Astrocyte (in vitro differentiated cells and primary cell): ENCODE measurements at places on chromosomes 7 and 10. TPM values are rescaled to one million over a fixed set of nuclear protein-coding genes. Genes with fewer than 3 reads are reported as not detected.

GRCh38 chr7:105985229-105985628 is 22.2 kb downstream of the CDHR3 start:
- H3K27me3 ChIP-seq = peaks cover 11% of the 10 kb centered on the region
- no peaks in the 10 kb centered on the region for H3K36me3 ChIP-seq
- no peaks in the 10 kb centered on the region for H3K4me1 ChIP-seq
- no peak for DNase-seq
- H3K27ac ChIP-seq = no peak overlapping the region

GRCh38 chr10:69908124-69908523 is 106.4 kb downstream of the COL13A1 start:
- no peaks in the 10 kb centered on the region for H3K4me1 ChIP-seq
- no peaks in the 10 kb centered on the region for H3K27me3 ChIP-seq
- no peak overlapping the region for H3K27ac ChIP-seq
- no peaks in the 10 kb centered on the region for H3K36me3 ChIP-seq

DNA sequence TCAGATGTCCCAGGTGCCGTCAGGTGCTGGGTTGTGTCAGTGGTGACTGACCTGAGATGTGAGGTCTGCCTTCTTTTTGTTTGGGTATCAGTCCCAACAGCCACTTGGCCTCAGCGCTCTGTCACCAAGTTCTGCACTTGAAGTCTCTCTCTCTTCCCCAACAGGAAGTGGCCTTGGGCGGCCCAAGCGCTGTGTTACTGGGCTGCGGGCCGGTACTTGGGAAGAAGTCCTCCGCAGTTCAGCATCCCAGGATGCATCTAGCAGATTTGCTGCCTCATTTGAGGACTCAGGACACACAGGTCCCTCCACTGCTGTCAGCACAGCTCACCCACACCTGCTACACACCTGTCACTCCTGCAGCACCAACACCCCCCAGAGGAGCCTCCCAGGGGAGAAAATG is 40.1 kb downstream of the LYZL2 start:
- H3K4me1 ChIP-seq = no peaks in the 10 kb centered on the region
- H3K27ac ChIP-seq = no peak overlapping the region
- DNase-seq = no peak
- H3K4me3 ChIP-seq = no peak overlapping the region

ALOX5 gene
- 1.0 and 1.8 TPM in 2 replicates for total RNA-seq

- H3K36me3 ChIP-seq = no peaks in the 10 kb centered on the region
- H3K4me1 ChIP-seq = peaks cover 11% of the 10 kb centered on the region
- no peak overlapping the region for H3K27ac ChIP-seq
- H3K27me3 ChIP-seq = no peaks in the 10 kb centered on the region
Observed at GRCh38 chr7:20558963-20559716, 56.3 kb upstream of the ABCB5 start.

DNA sequence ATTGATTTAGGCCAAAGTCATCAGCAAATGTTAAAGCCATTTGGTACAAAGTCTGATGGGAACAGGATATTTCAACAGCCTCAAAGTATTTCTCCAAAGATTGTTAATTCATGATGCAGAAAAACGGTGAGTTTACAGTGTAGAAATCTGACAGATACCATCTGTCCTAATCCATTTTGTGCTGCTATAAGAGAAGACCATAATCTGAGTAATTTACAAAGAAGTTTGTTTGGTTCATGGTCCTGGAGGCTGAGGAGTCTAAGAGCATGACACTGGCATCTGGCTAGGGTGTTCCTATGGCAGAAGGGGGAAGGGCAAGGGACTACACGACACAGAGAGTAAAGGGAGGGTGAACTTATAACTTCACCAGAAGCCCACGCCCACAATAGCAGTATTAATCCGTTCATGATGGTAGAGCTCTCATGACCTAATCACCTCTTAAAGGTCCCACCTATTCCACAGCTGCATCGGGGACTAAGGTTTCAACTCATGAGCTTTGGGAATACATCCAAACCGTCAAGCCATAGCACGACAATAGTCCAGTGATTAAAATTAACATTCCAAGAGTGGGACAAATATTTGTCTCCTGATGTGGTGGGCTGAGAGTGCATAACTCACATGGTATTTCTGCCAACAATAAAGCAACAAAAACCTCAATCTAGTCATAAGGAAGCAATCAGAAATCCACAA is 298.6 kb upstream of the AKR1E2 start:
- H3K4me3 ChIP-seq = no peak overlapping the region
- peak overlapping the region; percentile 56 for H3K27ac ChIP-seq
- H3K27me3 ChIP-seq = no peaks in the 10 kb centered on the region
- peak; percentile 64 for DNase-seq
- H3K4me1 ChIP-seq = peaks cover 9% of the 10 kb centered on the region
- H3K36me3 ChIP-seq = no peaks in the 10 kb centered on the region

IRF5 gene
- total RNA-seq = 0.36 TPM in 1 of 2 replicates, not detected in the other

GRCh38 chr10:14162629-14163344 is 167.9 kb downstream of the FRMD4A start:
- H3K27ac ChIP-seq = no peak overlapping the region
- H3K27me3 ChIP-seq = peaks cover 25% of the 10 kb centered on the region
- H3K36me3 ChIP-seq = no peaks in the 10 kb centered on the region
- H3K4me3 ChIP-seq = no peak overlapping the region
- H3K4me1 ChIP-seq = no peaks in the 10 kb centered on the region

- no peak for DNase-seq
- no peaks in the 10 kb centered on the region for H3K4me1 ChIP-seq
- no peaks in the 10 kb centered on the region for H3K36me3 ChIP-seq
- H3K4me3 ChIP-seq = no peak overlapping the region
Observed at GRCh38 chr10:127296696-127297095, 100.3 kb upstream of the INSYN2A start.

- H3K27ac ChIP-seq = no peak overlapping the region
- no peak for DNase-seq
- H3K36me3 ChIP-seq = no peaks in the 10 kb centered on the region
- no peaks in the 10 kb centered on the region for H3K4me1 ChIP-seq
- no peak overlapping the region for H3K4me3 ChIP-seq
- H3K27me3 ChIP-seq = no peaks in the 10 kb centered on the region
Observed at GRCh38 chr7:125481323-125481722, 551.7 kb upstream of the POT1 start.

- H3K4me1 ChIP-seq = no peaks in the 10 kb centered on the region
- H3K4me3 ChIP-seq = no peak overlapping the region
- no peak overlapping the region for H3K27ac ChIP-seq
- DNase-seq = no peak
- H3K36me3 ChIP-seq = no peaks in the 10 kb centered on the region
Observed at GRCh38 chr10:128268015-128268722, 141.9 kb upstream of the MKI67 start.

EPDR1 gene
- 20.6 and 23.6 TPM in 2 replicates for total RNA-seq

GRCh38 chr7:93890464-93891068 is at the start of gene TFPI2:
TFPI2 (minus strand) TSS chr7:93890753; CDS start chr7:93890678, 75 bp downstream.
- H3K4me1 ChIP-seq = peaks cover 8% of the 10 kb centered on the region
- H3K4me3 ChIP-seq = peak within 1 kb of the TSS; percentile 93
- no peaks in the 10 kb centered on the region for H3K27me3 ChIP-seq
- DNase-seq = peak; percentile 82
- H3K27ac ChIP-seq = peak within 1 kb of the TSS; percentile 60

- H3K27ac ChIP-seq = no peak overlapping the region
- no peaks in the 10 kb centered on the region for H3K4me1 ChIP-seq
- H3K4me3 ChIP-seq = no peak overlapping the region
Observed at GRCh38 chr10:60877777-60878120, 66.2 kb downstream of the RHOBTB1 start.

FAM237B gene
- total RNA-seq = not detected in 2 replicates

- H3K27me3 ChIP-seq = no peaks in the 10 kb centered on the region
- H3K36me3 ChIP-seq = no peaks in the 10 kb centered on the region
- H3K27ac ChIP-seq = no peak overlapping the region
- no peak overlapping the region for H3K4me3 ChIP-seq
- DNase-seq = no peak
Observed at GRCh38 chr7:128879461-128879938, 16.8 kb downstream of the ATP6V1F start.

- H3K27me3 ChIP-seq = peaks cover 4% of the 10 kb centered on the region
- no peaks in the 10 kb centered on the region for H3K36me3 ChIP-seq
- no peak overlapping the region for H3K27ac ChIP-seq
- no peak for DNase-seq
- no peak overlapping the region for H3K4me3 ChIP-seq
Observed at GRCh38 chr10:70906031-70906783, 17.8 kb upstream of the PCBD1 start.

DNA sequence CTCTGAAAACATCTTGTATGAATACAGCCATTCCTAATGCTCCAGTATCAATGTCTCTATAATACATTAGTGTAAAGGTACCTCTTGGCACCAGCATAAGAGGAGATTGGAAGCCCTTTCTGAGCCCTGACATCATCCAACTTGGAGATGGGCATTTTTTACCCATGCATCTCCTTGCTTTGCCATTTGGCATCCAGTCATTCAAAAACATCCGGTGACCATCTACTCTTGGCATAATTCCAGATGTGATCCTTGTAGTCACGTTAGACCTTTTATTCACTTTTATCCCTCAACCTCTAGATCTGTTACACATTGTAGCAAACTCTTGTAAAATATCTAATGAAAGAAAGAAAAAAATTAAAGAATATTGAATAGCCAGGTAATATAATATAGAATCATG is 17.9 kb upstream of the SGMS1 start:
- peaks cover 2% of the 10 kb centered on the region for H3K27me3 ChIP-seq
- H3K4me1 ChIP-seq = peaks cover 3% of the 10 kb centered on the region
- DNase-seq = no peak

PDE6C gene
- total RNA-seq = not detected in 2 replicates

DNA sequence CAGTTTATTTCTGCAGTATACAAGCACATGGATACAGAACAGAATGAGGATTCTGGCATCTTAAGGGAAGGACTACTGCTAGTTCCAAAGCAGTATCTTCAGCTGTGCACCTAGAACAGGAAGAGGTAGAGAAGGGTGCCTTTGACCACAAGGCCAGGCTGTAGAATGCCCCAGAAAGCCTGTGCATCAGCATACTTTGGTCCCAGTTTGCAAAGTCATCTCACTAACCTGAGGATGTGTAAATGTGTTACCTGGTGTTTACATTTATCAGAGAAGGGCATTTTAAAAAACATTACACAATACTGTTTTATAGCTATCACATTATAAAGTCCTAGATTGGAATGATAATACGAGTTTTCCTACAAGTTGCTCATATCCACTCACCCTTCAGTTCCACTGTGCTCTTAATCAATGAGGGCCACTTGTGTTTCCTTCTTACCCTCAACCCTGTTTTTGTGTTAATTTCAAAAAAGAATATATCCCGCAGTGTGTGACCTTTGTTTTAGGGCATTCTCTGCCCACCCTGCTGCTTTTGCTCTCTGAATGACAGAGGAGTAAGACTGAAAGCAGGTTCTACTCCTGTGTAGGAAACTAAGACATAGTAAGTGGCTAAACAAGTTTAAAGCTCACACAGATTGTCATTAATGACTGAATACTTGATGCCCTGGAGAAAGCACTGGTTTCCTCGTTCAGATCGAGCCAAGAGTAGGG is 3.4 kb downstream of the SLC35G1 start:
- no peak overlapping the region for H3K27ac ChIP-seq
- H3K36me3 ChIP-seq = no peaks in the 10 kb centered on the region
- peaks cover 4% of the 10 kb centered on the region for H3K4me1 ChIP-seq
- no peak for DNase-seq
- no peak overlapping the region for H3K4me3 ChIP-seq

GRCh38 chr7:86981127-86981526 is 78.3 kb downstream of the ELAPOR2 start:
- H3K4me1 ChIP-seq = no peaks in the 10 kb centered on the region
- H3K36me3 ChIP-seq = no peaks in the 10 kb centered on the region
- DNase-seq = no peak
- H3K4me3 ChIP-seq = no peak overlapping the region
- H3K27ac ChIP-seq = no peak overlapping the region

DNA sequence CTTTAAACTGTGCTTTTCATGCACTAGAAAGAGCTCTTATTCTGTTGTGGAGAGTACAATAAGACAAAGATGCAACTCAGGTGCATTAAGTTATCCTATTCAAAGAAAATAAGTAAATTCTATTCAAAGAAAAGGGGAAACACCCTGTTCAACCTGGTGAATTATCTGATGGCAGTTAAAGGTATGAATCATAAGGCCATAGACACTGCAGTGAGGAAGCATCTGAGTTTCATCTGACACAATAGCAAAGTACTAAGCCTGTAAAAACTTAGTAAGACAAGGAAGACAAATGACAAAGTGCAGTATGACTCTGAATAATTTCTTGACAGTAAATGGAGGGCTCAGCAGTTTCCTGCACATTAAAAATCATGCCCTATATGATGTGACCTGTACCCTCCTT is 91.0 kb upstream of the LRRTM3 start:
- no peak for DNase-seq
- no peak overlapping the region for H3K4me3 ChIP-seq
- no peaks in the 10 kb centered on the region for H3K27me3 ChIP-seq
- H3K27ac ChIP-seq = no peak overlapping the region
- H3K4me1 ChIP-seq = peaks cover 32% of the 10 kb centered on the region

CADPS2 gene
- 6.1 and 6.4 TPM in 2 replicates for total RNA-seq

- DNase-seq = peak; percentile 12
- H3K36me3 ChIP-seq = no peaks in the 10 kb centered on the region
Observed at GRCh38 chr7:22444181-22444971, 55.6 kb downstream of the STEAP1B start.

KEL gene
- 0.96 TPM in 1 of 2 replicates, not detected in the other for total RNA-seq

GRCh38 chr7:73715648-73716317 is 3.7 kb downstream of the STX1A start:
- peaks cover 46% of the 10 kb centered on the region for H3K4me1 ChIP-seq
- peak overlapping the region; percentile 26 for H3K4me3 ChIP-seq
- H3K27ac ChIP-seq = peak overlapping the region; percentile 95
- no peaks in the 10 kb centered on the region for H3K27me3 ChIP-seq

DNA sequence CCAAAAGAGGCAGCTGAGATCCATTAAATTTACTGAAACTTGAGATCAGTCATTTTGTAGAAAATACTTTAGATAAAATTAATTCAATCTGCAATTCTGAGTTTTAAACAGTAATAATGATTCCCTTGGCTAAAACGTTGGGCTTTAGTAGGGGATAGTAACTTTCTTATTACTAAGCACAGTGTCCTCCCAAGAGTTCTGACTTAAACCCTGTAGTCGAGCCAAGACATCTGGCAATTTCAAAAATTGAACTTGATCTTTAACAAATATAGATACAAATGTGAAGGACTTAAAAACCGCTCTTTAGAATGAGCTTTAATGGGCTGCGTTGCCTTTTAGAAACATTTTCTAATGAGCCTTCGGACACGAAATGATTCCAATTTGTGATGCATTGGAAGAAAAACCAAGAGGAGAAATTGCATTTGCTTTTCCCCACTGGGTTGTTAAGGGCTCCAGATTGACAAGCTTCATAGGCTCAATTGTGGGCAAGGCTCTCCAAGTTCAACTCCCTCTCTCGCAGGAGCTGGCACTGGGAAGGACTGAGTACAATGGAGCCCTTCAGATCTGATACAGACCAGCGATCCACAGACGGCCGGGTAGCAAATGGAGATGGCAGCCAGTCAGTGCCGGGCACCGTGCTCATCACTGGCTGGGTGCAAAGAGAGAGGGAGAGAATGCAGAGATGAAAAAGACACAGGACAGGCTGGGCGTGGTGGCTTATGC is 921.3 kb upstream of the AUTS2 start:
- no peak for DNase-seq
- no peaks in the 10 kb centered on the region for H3K36me3 ChIP-seq
- H3K27ac ChIP-seq = no peak overlapping the region
- no peaks in the 10 kb centered on the region for H3K27me3 ChIP-seq
- H3K4me3 ChIP-seq = no peak overlapping the region

CPED1 gene
- 6.0 and 6.1 TPM in 2 replicates for total RNA-seq
